ENCODE measurements at places on chromosomes 1 and 21.
A peak's percentile ranks its signal among the peaks of the same experiment; 100 is the strongest.

GRCh38 chr1:151164732-151165280 lies 896 bp downstream of the LYSMD1 start:
- DNase-seq = peak; percentile 29

DNA sequence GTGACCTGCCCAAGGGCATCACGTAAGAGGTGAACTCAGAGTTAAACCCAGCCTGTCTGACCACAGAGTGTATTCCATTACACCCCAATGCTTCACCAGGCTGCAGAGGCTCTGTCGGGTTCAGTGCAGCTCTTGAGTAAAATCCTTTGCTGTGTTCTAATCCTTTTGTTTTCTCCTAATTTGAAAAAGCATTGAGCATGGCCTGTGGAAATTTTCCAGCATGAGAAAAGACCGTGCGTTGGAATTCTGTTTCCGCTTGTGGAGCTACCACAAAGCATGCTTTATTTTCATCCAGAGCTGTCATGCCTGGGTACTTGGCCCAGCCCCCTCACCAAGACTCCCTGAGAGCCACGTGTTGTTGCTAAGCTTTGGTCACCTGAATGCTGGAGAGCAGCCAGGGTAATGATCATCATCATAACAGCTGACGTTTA lies 317.6 kb downstream of the PRDM2 start:
- DNase-seq = peak; percentile 47

DNA sequence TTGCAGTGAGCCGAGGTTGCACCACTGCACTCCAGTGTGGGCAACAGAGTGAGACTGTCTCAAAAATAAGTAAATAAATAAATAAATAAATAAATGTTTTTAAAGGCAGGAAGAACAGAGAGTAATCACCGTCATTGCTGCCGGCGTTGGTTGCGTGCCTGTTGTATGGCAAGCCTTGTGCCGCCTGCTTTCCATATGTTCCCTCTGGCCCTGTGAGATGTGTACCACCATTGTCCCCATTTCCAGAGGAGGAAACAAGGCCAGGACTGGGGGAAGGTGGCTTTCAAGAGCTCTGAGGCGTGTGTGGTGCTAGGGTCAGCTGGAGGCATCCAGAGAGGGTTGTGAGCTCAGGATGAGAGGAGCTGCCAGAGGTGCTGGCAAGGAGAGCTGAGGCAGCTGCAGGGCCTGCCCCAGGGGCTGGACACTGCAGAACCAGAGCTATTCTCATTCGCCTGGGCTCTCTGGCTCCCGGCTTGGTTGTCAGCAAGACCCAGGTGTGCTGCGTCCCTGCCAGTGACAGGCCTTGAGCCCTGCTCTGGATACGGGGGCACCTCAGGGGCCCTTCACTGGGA lies 5.2 kb upstream of the MARCKSL1 start:
- no peak for DNase-seq

- no peak for DNase-seq
Measured at GRCh38 chr1:57024428-57024827, 58.6 kb upstream of the C8B start.

- DNase-seq = no peak
Measured at GRCh38 chr1:247904122-247904521, 8.7 kb downstream of the OR2W3 start.

GRCh38 chr21:39675993-39676661 lies 63.4 kb downstream of the B3GALT5 start:
- no peak for DNase-seq

- no peak for DNase-seq
Measured at GRCh38 chr1:71041806-71042205, 5.8 kb downstream of the PTGER3 start.

GRCh38 chr1:229655781-229656180 lies 29.7 kb downstream of the URB2 start:
- DNase-seq = no peak

DNA sequence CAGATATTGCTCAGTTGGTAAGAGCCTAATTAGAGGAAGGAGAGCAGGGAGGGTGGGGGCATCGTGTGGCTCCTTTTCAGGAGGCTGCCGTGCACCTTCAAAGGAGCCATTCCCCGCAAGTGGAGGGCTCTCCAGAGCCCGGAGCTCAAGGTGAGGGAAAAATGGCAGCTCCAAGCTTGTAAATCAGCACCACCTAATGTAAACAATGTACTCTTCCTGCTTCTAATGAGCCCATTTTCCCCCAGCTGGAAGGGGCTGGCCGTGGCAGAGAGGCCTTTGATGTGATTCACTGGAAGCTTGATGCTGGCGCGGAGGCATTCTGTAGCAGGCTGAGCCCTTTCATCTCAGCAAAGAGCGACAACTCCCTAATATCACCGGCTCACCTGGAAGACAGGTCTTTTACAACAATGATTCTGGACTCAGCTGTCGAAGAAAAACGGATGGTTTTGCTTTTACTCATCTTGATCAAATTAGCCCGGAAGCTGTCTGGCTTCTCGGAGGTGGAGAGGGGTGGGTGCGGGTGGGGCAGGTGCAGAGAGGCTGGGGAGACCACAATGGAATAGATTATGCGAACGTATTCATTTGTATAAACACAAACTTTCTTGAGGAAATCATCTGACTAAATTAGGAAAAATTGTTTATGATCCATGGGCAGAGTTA lies 112.5 kb downstream of the RRAGC start:
- DNase-seq = no peak

GRCh38 chr1:214496126-214496525 lies 55.3 kb downstream of the PTPN14 start:
- no peak for DNase-seq

GRCh38 chr1:119794876-119795240 lies 16.4 kb downstream of the REG4 start:
- no peak for DNase-seq

GRCh38 chr1:217115404-217116380 lies 392.5 kb upstream of the ESRRG start:
- no peak for DNase-seq

DNA sequence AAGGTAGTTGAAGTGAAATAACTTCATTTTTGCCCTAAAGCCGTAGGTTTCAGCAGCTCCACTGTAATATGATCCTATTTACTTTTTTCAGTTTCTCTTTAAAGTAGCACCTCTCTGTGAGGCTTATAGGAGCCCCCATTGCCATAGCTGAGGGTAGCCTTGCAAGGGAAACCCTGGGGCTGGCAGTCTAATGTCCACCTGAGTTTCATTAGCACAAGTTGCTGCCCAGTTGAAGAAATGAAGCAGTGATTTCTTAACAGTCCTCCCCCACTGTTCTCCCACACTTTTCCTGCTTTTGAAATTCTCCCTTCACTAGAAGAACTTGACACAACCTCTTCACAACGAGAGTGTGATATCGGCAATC lies 1.5 kb downstream of the HMCN1 start:
- DNase-seq = no peak

- peak; percentile 11 for DNase-seq
Measured at GRCh38 chr21:18917622-18918021, 514.0 kb upstream of the TMPRSS15 start.

DNA sequence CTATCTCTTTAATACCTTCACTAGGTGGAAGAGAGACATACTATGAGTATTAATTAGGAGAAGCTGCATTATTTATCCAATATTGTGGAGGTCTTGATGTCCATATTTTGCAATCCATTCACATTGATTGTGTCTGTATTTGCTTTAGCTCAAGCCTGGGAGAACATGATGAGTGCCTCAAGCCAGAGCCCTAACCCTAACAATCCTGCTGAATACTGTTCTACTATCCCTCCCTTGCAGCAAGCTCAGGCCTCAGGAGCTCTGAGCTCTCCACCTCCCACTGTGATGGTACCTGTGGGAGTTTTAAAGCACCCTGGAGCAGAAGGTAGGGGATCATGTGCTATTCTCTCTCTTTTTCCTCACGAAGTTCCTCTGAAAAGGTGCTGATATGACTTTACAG lies 99.5 kb downstream of the CC2D1B start:
- no peak for DNase-seq

DNA sequence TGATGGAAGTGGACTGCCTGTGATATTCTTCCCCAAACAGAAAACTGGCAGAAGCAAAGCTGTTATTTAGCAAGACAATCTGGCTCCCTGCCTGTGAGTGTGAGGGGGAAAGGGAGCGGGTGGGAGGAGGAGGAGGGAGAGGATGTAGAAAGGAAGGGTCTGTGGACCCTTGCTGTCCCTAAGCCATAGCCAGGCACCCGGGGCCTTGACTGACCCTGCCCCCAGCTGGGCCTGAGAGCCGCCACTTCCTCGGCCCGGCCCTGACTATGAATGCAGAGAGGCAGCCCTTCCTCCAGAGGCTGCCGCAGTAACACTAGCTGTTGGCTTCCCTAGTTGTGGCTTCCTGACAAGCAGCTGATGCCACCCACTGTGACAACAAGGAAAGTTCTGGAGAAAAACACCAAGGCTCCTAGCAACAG lies 13.9 kb downstream of the PLA2G2F start:
- DNase-seq = no peak

All from small intestine (tissue), 16 donors.